ENCODE measurements at places on chromosomes 6 and 20.
A peak's percentile ranks its signal among the peaks of the same experiment; 100 is the strongest.

DNA sequence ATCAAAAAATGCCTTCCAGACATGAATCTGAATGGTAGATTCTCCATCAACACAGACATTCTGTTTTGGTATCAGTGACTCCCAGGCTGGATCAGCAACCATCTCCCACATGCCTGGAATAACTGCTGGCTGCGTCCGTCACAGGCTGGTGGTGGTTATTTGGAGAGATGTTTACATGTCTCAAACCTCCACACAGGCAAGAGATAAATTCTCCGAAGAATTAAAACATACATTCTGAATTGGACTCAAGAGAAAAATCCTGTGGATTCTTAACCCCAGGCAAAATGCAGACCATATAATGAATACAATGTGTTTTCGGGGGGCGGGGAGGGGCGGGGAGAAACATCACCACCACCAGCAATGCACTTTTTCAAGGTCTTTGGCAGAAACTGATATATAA is 108.2 kb downstream of the THBS2 start:
- no peak for DNase-seq

DNA sequence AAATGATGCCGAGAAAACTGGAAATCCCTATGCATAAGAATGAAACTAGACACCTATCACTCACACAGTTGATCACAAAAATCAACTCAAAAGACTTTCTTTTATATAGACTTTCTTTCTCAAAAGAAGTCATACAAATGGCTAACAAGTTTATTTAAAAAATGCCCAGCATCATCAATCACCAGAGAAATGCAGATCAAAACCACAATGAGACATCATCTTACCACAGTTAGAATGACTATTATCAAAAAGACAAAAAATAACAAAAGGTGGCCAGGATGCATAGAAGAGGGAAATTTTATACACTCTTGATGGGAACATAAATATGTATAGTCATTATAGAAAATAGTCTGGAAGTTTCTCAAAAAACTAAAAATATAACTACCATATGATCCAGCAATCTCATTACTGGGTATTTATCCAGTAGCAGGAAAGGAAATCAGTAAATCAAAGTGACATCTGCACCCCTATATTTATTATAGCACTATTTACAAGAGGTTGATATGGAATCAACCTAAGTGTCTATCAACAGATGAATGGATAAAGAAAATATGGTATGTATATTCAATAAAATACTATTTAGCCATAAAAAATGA is 3.4 kb upstream of the RNF217 start:
- DNase-seq: no peak

DNA sequence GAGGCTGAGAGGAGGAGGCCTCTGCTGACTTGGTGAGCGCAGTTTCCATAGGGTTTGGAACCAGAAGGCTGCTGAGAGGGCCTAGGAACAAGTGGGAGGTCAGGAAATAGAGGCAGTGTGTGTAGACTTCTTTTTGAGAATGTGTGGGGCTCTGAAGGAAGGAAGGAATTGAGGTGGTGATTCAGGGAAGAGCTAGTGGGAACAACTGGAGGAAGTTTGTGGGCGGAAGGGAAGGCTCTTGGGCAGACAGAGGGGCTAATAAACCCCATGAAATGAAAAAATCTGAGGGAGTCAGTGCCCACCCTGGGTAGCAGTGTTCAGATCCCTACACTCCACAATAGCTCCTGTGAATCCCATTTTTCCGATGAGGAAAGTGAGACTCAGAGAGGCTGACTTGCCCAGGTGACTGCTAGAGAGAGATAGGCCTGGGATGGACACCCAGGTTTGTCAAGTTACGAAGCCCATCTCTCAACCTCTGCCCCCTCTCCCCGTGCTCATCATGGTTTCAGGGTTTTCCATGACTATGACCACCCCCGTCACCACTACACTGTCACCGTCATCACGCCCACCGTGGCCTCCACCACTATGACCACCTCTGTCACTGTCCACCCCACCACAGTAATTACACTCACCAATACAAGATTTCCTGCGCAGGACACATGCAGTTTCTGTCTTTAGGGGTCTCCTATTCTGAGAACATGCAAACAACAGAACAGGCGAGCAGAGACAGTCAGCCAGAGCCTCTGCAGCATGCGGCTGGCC is 106.4 kb downstream of the MRPL14 start:
- no peak for DNase-seq

GRCh38 chr6:148649454-148649963 is 97.3 kb upstream of the UST start:
- no peak for DNase-seq

DNA sequence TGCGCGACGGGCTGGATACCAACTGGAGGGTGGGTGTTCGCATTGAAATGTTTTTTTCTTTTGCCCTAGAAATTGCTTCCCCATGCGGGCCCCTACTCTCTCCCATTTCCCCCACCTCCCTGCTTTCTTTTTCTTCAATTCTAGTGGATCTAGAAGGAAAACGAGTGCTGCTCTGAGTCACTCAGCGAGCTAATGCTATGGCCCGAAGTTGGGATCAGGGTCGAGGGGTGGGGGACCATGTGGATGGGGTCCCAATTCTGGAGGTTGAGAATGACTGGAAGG is 71.5 kb downstream of the SOX4 start:
- DNase-seq: no peak

DNA sequence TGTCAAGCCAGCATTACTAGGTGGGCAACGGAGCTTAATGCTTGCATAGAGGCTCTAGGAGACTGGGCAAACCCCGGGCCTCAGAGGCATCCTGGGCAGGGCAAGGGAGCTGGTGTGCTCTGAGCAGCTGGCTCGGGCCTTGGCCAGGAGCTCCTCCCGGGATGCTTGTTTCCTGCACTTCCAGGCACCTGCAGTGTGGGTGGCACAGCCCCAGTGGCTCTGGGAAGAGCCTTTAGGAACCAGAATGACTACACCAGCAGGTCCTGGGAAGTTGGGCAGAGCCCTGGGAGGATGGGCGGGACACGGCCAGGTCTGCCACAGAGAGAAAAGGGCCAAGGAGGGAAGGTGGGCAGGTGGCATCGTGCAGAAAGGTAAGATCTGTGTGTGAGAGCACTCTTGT is 80.4 kb upstream of the CD93 start:
- DNase-seq: no peak

- no peak for DNase-seq
Observed at GRCh38 chr6:115270953-115271352, 789.7 kb downstream of the FRK start.

DNA sequence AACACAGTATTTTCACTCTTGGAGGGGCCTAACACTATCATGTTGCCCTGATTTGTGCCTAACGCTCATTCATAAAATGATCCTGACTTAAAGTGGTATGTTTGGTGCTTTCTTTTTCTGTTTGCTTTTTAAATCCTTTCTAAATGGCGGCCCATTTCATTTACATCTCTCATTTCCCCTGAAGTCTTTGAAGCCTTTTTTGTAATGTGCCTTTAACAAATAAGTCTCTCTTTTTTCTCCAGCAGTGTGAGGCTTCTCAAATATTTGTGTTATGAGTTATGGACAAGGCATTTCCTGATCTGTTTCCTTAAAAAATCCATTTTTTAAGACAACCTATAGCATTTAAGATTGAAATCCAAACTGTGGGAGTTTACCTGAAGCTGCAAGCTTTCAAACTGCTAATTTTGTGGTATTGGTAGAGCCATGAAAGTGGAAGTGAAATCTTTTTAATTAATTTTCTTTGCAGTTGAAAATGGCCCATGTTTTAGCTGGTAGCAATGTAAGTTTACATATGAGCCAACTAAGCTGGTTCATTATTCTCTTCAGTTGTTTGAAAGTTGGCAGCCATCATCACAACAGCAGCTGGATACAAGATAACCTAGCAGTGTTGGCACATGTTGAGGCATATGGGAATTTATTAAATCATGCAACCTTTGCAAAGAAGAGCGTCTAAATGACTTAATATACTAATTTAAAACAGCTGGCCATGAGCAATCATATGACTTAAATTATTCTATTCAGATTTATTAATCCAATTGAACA is 469.7 kb downstream of the CDKAL1 start:
- no peak for DNase-seq

GRCh38 chr6:94683409-94683808 is 893.9 kb upstream of the MANEA start:
- DNase-seq: no peak

DNA sequence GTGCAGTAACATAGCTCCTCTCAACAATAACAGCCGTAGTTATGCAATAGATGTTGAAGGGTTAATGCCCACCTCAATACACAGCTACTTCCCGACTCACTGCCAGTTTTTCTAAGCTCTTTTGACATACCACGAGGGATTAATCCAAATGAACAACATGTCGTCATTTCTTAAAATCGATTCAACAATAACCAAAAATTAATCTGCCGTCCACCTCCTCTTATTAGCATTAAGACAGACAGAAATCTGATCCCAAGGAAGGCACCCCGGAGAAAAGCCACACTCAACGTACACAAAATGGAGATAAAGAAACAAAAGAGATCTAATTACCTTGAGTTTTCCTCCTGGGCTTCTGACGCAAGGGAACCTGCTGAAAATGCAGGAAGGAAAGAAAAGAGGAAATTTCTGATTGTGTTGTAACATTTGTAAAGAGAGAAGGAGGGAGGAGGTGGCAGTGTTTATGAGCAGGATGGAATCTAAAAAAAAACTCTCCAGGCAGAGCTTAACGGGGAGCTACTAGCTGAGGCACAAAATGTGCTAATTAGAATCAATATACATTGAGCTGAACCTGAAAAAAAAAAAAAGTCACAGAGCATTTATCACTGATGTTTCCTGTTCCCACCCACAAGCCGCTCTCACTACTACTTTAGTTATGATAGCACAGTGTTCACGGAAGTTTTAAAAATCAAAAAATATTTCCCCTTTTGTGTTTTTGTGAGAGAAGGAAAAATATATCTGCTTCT is 109.3 kb downstream of the IPCEF1 start:
- DNase-seq: no peak

DNA sequence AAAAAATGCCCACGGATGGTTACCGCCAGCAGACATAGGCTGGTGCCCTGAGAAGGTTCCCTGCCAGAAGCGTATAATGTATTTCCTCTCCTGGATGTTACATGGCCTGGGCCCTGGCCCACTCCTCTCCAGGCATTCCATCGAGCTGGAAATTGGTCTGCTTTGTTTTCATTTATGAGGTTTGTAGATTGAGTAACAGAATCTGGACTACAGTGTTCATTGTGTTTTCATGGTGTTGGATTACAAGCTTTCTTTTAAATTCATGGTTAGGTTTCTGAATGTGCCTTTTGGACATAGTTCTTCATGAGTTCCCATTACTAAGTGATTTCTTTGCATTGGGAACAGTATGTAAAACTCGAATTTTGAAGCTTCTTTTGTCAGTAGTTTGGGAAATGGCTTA is 6.4 kb downstream of the TIAM2 start:
- DNase-seq: no peak

DNA sequence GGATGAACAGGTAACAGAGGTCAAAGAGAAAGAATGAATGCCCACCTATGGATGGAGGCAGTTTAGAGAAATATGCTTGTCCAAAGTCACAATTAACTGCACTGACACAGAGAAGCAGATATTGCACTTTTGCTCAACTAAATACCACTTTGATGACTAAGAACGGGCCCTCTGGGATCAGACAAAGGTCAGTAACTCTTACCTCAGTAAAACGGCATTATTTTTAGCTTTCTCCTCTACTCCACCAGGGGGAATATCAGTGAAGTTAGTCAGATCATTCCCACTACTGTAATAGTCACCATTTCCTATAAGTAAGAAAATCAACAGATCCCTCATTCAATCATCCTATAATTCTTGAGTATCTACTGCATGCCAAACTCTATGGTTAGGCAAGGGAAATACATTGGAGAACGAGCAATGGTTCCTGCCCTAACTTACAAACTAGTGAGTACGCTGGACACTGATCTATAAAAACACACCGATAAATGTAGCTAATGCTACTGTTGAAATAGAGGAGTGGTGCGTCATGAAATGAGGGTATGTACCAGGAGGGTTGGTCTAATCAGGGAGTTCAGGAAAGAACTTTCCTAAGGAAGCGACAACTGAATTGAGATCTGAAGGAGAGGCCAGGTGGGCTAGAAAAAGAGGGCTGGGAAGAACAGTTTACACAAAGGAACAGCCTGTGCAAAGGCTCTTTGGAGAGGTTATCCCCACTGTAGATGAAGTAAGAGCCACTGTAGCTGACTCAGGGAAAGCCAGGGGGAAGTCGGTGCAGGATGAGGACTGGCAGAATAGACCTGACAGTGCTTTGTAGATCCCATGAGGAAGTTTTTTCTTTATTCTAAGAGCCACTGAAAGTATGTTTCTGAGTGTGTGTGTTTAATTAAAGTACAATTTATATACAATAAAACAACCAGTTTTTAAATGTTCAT is 9.2 kb downstream of the ECI2 start:
- no peak for DNase-seq

DNA sequence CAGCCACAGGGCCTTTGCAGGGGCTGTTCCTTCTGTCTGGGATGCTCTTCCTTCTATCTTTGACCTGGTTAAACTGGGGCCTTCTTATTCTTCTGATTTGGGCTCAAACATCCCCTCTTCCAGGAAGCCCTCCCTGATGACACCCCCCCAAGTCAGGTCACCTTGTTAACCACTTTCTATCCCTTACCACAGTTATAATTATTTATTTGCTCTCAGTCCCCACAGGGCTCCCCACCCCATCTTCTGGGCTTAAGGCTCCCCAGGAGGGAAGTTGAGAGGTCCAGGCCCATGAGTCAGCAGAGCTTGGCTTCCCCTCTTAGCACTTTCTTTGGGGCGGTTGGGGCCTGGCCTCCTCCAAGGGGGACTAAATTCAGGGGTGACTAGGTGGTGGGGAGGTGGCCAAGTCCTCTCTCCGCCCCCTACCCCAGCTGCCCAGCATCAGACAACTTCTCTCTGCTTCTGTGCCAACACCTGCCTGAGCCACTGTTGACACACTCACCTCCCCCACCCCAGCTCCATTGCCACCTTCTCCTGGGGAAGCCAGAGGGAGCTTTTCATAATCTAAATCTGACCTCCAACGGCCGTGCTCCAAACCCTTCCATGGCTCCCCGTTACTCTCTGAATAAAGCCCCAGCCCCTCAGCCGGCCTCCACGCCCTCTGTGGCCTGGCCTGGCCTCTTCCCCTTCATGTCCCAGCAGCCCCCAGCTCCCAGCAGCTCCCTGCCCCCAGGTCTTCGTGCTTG is 70.0 kb downstream of the CEBPB start:
- DNase-seq: no peak

- DNase-seq: no peak
Observed at GRCh38 chr6:166489301-166490155, 97.0 kb downstream of the RAMACL start.

GRCh38 chr6:167119670-167120582 is 3.0 kb upstream of the CCR6 start:
- no peak for DNase-seq

- no peak for DNase-seq
Observed at GRCh38 chr6:169816054-169816453, 64.6 kb downstream of the ERMARD start.

GRCh38 chr6:37239950-37240713 is 17.4 kb upstream of the TBC1D22B start:
- peak; percentile 91 for DNase-seq

GRCh38 chr20:56806952-56807517 is 177.9 kb downstream of the TFAP2C start:
- no peak for DNase-seq

Data from left hindlimb (tissue), 1 donor.